ENCODE measurements at places on chromosomes 2 and 18.
A peak's percentile ranks its signal among the peaks of the same experiment; 100 is the strongest.

- no peak for DNase-seq
Observed at GRCh38 chr2:176646033-176646615, 376.9 kb downstream of the MTX2 start.

- no peak for DNase-seq
Observed at GRCh38 chr2:65931056-65931455, 498.7 kb upstream of the SPRED2 start.

DNA sequence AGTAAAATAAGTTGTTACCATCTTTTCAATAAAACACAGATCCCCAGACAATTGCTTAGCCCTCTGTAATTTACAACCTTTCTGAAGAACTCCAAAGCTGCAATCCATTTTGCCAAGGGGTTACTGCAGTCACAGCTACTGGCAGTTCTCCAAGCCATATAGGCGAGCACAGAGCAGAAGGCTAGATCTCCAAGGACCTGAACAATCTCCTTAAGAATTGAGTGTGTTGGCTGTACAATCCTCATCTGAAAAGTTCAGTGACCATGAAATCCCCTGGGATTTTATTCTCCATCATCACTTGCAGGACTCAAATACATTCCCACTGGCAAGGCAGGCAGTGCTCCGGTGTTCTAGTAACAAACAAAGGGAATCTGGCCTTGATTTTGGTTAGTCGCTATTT, 103.9 kb upstream of the LRP1B start:
- DNase-seq = no peak

- DNase-seq = no peak
Observed at GRCh38 chr18:63111671-63112402, 207.7 kb downstream of the BCL2 start.

DNA sequence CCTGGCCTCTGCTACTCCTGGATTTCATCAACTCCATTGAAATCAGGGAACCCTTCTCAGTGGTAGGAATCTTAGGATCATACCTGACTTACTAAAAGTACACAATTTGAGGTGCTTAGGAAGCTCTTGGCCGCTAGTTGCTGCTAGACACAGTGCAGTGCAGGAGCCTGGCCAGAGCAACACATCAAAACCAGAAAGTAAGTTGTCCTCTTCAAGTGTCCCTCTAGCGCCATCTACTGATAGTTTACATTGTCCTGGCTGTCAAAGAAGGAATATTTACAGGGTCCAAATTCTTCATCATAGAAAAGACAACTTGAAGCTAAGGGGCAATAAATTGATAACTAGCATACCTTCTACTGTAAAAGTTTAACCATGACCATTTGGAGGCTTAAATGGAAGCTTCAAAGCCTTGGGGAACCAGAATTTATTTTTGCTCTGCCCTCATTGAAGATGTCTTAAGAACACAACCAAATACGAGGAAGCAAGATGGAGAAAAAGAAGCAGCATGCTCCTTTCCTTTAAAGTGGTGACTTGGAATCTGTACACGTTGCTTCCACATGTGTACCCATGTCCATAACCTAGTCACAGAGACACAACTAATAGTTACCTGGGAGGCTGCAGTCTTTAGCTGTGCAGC, 889.1 kb upstream of the GCFC2 start:
- DNase-seq = peak; percentile 59

Measured in MG63 (cell line).